ENCODE measurements at places on chromosomes 3 and 15.

DNA sequence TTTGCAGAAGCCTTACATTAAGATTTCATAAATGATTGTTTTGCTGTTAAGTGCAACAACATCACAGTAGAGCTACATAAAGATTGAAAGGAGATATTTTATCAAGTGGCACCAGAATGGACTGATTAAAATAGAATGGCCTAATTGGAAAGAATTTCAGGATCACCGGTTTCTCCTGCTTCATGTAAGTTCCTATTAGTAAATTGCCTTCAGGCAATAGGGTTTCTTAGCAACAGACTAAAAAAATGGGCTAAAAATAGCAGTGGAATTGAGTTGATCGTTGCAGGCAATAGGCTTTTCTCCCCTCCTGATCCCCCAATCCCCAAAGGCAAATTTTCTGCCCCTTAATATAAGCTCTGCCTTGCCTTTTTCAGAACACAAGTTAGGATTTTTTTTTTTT lies 917 bp downstream of the LNP1 start:
- peak; percentile 84 for DNase-seq

DNA sequence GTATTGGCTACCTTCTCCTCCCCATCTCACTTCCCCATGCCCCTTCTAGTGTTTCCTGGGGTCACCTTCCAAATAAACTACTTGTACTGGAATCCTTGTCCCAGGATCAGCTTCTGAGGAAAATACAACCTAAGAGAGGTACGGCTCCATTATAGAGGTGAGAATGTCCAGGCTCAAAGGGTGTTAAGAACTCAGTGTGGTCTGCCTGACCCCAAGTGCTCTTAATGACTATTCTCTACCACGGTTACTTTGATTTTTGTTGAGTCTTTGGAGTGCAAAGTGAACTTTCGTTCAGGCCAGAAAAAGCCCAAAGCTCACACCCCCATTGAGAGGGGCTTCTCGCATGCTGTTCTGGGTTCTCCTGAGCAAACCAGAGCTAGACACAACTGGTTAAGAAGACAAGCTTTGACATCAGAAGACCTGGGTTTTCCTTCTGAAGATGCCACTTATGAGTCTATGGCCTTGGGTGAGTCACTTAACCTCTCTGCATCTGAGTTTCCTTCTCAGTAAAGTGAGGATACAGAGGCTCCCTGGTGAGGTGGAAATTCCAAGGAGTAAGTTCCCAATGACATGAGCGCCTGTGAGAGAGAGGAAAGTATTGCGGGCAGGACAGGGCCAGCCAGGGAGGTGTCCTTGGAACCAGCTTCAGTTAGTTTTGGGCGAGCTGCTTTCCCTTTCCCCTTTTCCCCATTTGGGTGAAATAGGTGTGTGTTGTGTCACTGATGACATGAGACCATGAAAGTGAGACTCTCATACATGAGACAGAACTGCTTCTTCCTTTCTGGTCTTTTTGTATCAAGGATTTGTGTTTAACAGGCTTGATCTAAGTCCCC lies 475.0 kb upstream of the PROK2 start:
- no peak for DNase-seq

GRCh38 chr3:65231544-65231943 lies 543.7 kb upstream of the ADAMTS9 start:
- DNase-seq: no peak

DNA sequence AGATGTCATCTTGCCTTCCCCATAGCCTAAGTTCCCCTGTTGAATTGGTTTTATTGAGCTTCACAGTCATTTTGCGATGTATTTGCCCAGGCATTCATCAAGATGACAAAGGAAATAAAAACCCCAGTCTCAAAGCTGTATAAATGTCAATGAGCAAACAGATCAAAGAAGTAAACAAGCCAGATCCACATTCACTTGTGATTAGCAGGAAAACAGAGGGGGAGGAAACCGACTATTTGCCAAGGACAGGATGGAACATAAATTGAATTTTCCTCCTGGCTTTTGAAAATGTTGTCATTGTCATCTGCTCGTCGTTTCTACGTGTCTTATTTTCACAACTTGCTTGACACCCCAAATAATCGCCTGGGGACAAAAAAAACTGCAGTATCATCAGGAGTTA lies 83.5 kb downstream of the SV2B start:
- DNase-seq: no peak

GRCh38 chr3:46096781-46097180 lies 69.5 kb upstream of the XCR1 start:
- DNase-seq: no peak

GRCh38 chr15:52153900-52154895 lies 37.0 kb downstream of the GNB5 start:
- DNase-seq: no peak

GRCh38 chr15:32833379-32833821 lies 115.6 kb downstream of the GREM1 start:
- DNase-seq: no peak

GRCh38 chr15:63052077-63052841 lies 9.7 kb downstream of the TPM1 start:
- DNase-seq: no peak

- DNase-seq: no peak
Measured at GRCh38 chr3:13495351-13495813, 15.3 kb downstream of the HDAC11 start.

- DNase-seq: no peak
Measured at GRCh38 chr3:9934993-9935392, 1.4 kb downstream of the CRELD1 start.

DNA sequence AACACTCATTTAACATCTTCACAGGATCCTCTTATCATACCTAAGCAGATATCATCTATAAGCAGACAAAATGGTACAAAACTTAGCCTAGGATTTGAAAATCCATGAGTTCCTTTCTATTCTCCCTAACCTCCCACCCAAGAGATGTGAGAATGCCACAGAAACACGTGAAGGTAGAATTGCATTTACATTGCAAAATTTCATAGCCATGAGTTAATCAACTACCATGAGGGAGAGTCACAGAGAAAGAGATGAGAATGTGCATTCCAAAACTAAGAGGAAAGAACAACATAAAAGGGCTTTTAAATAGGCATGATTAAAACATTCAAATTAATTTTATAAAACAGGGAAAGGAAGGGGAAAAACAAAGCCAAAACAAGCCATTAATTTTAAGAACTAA lies 806.2 kb downstream of the NTRK3 start:
- DNase-seq: no peak

- no peak for DNase-seq
Measured at GRCh38 chr3:37701734-37702433, 159.8 kb upstream of the CTDSPL start.

- DNase-seq: no peak
Measured at GRCh38 chr3:11494131-11494916, 149.4 kb downstream of the VGLL4 start.

DNA sequence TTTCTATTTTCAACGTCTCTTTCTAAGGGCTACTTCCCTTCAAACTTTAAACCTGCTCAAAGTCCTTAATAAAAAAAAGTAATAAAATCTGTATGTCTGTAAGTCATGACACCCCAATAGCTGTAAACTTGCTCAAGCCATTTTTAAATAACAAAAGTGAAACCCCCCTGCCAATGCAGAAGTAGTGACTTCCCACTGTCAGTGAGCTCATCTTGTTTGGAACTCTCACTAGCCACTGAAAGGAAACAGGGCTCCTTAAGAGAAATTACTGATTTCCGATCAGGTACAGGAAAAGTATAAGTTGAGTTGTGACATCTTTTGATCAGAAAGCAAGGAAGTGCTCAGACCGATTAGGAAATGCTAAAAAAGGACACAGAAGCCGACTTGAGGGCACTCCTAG lies 27.6 kb upstream of the GPR171 start:
- DNase-seq: no peak

DNA sequence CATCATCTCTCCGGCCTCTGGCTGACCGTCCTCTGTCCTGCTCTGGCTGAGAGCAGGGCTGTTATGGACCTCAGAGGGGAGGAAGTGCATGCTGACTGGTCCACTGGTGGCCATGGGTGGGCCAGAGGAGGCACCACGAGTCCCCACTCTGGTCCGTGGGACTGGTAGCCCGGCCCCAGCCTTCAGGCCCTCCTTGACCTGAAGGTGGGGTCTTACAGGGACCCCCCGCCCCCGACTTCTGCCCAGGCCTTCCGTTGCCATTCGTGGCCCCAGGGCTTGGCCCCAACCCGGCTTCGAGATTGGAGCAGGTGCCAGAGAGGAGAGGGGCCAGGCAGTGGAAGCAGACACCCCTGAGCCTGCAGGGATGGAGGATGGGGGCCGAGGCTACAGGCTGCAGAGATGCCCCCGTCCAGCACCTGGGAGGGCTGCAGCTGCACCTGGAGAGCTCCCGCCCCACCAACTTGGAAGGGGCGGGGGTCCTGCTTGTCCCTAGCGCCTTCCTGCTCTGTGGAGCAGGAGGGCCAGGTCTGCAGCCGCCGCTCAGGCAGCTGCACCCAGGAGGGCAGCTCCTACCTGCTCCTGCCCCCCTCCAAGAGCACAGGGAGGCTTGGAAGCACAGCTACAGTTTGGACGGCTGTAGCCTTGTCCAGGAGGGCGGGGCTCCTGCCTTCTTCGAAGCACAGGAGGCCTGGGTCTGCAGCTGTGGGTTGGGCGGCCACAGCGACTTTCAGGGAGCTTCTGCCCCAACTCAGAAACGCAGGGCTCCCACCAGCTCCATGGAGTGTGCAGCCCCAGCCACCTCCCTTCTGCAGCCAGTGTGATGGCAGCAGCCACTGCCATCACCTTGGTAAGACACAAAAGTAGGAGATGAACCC lies 142.5 kb downstream of the KLF13 start:
- DNase-seq: no peak

DNA sequence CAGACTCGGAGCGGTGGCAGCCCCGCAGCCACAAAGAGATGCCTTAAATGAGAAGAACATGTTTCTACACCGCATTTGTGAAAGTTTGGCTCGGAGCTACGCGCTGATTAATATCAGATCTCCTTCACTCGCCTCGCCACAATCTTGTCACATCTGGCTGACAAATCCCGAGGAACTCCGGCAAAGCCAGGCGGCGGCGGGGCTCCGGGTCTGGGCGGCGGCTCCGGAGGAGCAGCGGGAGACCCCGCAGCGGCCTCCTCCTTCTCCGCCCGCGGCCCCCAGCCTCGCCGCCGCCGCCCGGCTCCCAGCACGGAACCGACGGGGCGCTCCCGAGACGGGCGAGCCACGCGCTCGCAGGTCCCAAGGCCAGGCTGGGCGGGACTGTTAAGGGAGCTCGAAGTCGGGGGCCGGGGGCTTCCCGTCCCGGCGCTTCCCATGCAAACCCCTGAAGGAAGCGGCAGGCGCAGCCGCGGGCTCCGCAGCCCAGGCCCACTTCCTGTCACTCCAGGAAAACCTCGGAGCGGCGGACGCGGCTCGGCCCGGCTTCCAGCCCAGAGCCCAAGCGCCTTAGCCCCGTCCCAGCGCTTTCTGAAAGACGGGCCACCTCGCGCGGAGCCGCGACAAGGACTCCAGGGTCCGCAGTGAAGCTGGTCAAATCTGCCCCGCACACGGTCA lies 1.2 kb downstream of the BNC1 start:
- no peak for DNase-seq

GRCh38 chr3:158407844-158408517 lies 163.0 kb upstream of the MLF1 start:
- DNase-seq: no peak

GRCh38 chr3:185764163-185764979 lies 60.5 kb downstream of the IGF2BP2 start:
- peak; percentile 82 for DNase-seq

DNA sequence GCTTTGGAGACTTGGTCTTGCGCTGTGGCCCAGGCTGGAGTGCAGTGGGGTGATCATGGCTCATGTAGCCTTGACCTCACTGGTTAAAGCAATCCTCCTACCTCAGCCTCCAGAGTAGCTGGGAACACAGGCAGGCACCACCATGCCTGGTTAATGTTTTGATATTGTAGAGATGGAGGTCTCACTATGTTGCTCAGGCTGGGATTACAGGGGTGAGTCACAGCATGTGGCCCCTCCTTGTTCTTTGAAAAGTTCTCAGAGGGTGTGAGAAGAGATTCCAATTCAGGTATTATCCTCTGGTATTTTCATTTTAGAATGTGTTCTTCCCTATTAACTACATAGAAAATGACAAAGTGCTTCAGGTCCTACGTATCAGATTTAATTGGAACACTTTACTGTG lies 51.9 kb upstream of the RPL32 start:
- DNase-seq: no peak

- DNase-seq: no peak
Measured at GRCh38 chr3:96814651-96815567, 515 bp downstream of the EPHA6 start.

GRCh38 chr3:165210132-165210531 lies 13.9 kb upstream of the SLITRK3 start:
- no peak for DNase-seq

GRCh38 chr3:30685267-30685667 lies 78.9 kb downstream of the TGFBR2 start:
- no peak for DNase-seq

GRCh38 chr3:49311283-49311682 lies 28.6 kb downstream of the USP4 start:
- DNase-seq: no peak

DNA sequence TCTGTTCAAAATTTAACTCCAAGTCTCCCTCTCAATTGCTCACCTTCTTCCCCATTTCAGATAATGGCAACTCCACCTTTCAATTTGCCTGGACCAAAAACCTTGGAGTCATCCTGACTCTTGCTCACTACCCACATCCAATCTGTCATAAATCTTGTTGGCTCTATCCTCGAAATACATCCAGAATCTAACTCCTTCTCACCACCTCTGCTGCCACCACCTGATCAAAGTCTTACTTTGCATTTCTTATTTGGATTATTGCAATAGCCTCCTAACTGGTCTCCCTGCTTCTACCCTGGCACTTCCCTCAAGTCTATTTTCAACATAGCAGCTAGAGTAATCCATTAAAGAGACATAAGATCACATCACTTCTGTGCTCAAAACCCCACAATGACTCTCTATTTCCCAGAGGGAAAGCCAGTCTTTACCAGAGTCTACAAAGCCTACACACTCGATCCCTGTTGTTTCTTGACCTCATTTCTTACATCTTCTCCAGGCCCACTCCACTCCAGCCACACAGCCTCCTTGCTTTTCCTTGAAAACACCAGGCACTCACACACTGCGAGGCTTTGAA lies 86.6 kb downstream of the GPR156 start:
- peak; percentile 19 for DNase-seq

- DNase-seq: no peak
Measured at GRCh38 chr15:41106947-41107346, 9.1 kb downstream of the INO80 start.

GRCh38 chr3:142837526-142837925 lies 51.4 kb downstream of the PCOLCE2 start:
- no peak for DNase-seq

- DNase-seq: no peak
Measured at GRCh38 chr15:61169904-61170695, 59.0 kb downstream of the RORA start.
